ENCODE measurements at places on chromosomes 5 and 9.
A peak's percentile ranks its signal among the peaks of the same experiment; 100 is the strongest.

GRCh38 chr9:125110464-125110863 lies 32.9 kb downstream of the SCAI start:
- no peaks in the 10 kb centered on the region for H3K36me3 ChIP-seq
- no peak for DNase-seq
- no peak overlapping the region for H3K4me3 ChIP-seq
- no peaks in the 10 kb centered on the region for H3K4me1 ChIP-seq

GRCh38 chr9:126874546-126875314 lies 14.3 kb downstream of the ZBTB34 start:
- no peaks in the 10 kb centered on the region for H3K27me3 ChIP-seq
- no peak overlapping the region for H3K4me3 ChIP-seq
- no peak for DNase-seq
- no peak overlapping the region for H3K27ac ChIP-seq
- peaks cover 4% of the 10 kb centered on the region for H3K36me3 ChIP-seq
- no peaks in the 10 kb centered on the region for H3K4me1 ChIP-seq

DNA sequence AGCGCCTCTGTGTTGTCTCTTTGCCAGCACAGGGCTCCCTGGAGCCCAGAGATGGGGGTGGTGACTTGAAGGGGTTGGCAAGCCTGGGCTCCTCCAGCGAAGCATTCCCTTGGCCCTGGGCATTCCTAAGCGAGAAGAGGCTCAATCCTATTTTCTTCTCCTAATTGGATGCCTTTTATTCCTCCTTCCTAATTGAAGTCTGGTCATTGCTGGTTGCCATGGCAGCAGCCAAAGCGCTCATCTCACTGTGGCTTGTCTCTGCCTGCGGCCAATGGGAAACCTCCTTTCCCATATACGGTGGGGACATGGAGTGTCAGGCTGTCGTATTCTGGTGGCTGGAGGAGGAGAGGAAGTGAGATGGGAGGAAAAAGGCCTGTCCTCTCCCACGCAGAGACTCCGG lies 52.3 kb upstream of the RARS1 start:
- no peak overlapping the region for H3K4me3 ChIP-seq
- H3K4me1 ChIP-seq, result no peaks in the 10 kb centered on the region
- no peak for DNase-seq
- H3K27me3 ChIP-seq, result no peaks in the 10 kb centered on the region

- no peak within 1 kb of the TSS for H3K27ac ChIP-seq
- H3K4me3 ChIP-seq, result peak within 1 kb of the TSS; percentile 53
- no peak for DNase-seq
- peaks cover 16% of the 10 kb centered on the region for H3K27me3 ChIP-seq
- H3K36me3 ChIP-seq, result no peaks in the 10 kb centered on the region
Observed at GRCh38 chr5:177086654-177087397, at the start of gene FGFR4. Gene FGFR4 (plus strand): TSS chr5:177086915. CDS start chr5:177089603, 2,688 bp downstream.

DNA sequence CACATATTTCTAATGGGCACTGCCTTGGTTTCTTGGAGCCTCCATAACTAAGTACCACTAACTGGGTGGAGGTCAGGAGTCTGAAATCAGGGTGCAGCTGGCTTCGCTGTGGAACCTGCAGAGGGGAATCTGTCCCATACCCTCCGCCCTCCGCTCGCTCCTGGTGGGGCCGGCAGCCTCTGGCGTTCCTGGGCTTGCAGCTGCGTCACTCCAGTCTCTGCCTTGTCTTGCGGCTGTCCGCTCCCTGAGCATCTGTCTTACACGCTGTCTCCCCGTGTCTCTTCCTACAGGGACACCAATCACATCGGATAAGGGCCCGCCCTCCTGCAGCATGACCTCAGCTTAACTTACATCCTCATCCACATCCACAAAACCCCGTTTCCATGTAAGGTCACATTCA lies 45.4 kb downstream of the NTNG2 start:
- H3K27me3 ChIP-seq, result no peaks in the 10 kb centered on the region
- DNase-seq, result no peak
- no peaks in the 10 kb centered on the region for H3K36me3 ChIP-seq
- no peaks in the 10 kb centered on the region for H3K4me1 ChIP-seq
- no peak overlapping the region for H3K27ac ChIP-seq

GRCh38 chr5:1227667-1228066 lies 2.5 kb downstream of the SLC6A18 start:
- no peak for DNase-seq
- H3K4me3 ChIP-seq, result no peak overlapping the region
- no peak overlapping the region for H3K27ac ChIP-seq
- no peaks in the 10 kb centered on the region for H3K27me3 ChIP-seq
- H3K4me1 ChIP-seq, result no peaks in the 10 kb centered on the region
- H3K36me3 ChIP-seq, result no peaks in the 10 kb centered on the region

- no peaks in the 10 kb centered on the region for H3K4me1 ChIP-seq
- DNase-seq, result no peak
- no peak overlapping the region for H3K4me3 ChIP-seq
- no peak overlapping the region for H3K27ac ChIP-seq
- no peaks in the 10 kb centered on the region for H3K36me3 ChIP-seq
- H3K27me3 ChIP-seq, result no peaks in the 10 kb centered on the region
Observed at GRCh38 chr5:101643794-101644193, 652.3 kb downstream of the SLCO4C1 start.

- no peak overlapping the region for H3K27ac ChIP-seq
- H3K4me1 ChIP-seq, result peaks cover 8% of the 10 kb centered on the region
- no peak overlapping the region for H3K4me3 ChIP-seq
- no peaks in the 10 kb centered on the region for H3K27me3 ChIP-seq
- no peak for DNase-seq
- no peaks in the 10 kb centered on the region for H3K36me3 ChIP-seq
Observed at GRCh38 chr5:56023296-56023695, 28.5 kb upstream of the IL6ST start.

- no peaks in the 10 kb centered on the region for H3K4me1 ChIP-seq
- H3K27ac ChIP-seq, result no peak overlapping the region
- H3K36me3 ChIP-seq, result no peaks in the 10 kb centered on the region
- no peaks in the 10 kb centered on the region for H3K27me3 ChIP-seq
- DNase-seq, result no peak
Observed at GRCh38 chr5:128192368-128192767, 108.8 kb downstream of the SLC12A2 start.

- peaks cover 44% of the 10 kb centered on the region for H3K4me1 ChIP-seq
- DNase-seq, result no peak
- H3K27me3 ChIP-seq, result no peaks in the 10 kb centered on the region
- peaks cover 68% of the 10 kb centered on the region for H3K36me3 ChIP-seq
- H3K4me3 ChIP-seq, result no peak overlapping the region
Observed at GRCh38 chr9:33133186-33133585, 34.0 kb downstream of the B4GALT1 start.

- no peaks in the 10 kb centered on the region for H3K27me3 ChIP-seq
- H3K27ac ChIP-seq, result no peak overlapping the region
- no peaks in the 10 kb centered on the region for H3K36me3 ChIP-seq
- no peak for DNase-seq
- no peak overlapping the region for H3K4me3 ChIP-seq
Observed at GRCh38 chr5:107418071-107418470, 252.7 kb downstream of the EFNA5 start.

DNA sequence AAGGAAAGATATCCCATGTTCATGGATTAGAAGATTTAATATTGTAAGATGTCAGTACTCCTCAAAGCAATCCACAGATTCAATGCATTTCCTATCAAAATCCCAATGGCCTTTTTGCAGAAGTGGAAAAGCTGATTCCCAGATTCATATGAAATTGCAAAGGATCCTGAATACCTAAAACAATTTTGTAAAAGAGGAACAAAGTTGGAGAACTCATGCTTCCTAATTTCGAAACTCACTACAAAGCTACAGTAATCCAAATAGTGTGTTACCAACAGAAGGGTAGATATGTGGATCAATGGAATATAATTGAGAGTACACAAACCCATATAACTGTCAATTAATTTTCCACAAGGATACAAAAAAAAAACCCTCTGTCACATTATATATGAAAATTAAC lies 154.3 kb upstream of the ZNF618 start:
- H3K27ac ChIP-seq, result no peak overlapping the region
- no peak overlapping the region for H3K4me3 ChIP-seq
- no peaks in the 10 kb centered on the region for H3K4me1 ChIP-seq

DNA sequence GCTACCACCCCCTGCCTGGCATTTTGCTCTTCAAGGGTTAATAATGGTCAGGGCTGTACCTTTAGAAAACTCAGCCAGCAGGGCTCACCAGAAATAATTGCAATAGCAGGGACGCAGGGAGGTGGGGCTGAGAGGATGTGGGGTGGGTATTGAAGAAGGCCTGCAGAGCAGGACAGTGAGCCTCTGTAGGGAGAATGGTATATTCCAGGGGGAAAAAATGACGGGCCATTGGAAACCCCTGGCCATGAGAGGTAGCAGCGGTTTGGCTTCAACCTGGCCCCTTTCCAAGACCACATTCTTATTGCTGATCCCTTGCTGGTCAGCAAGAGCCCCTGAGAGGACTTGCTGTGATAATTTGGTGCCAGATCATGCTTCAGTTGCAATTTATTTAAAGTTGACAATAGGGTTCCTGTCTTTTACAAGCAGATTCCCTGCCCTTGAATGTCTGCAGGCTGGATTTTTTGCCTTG lies 36.7 kb upstream of the CTNNA1 start:
- no peak overlapping the region for H3K27ac ChIP-seq
- DNase-seq, result no peak
- no peaks in the 10 kb centered on the region for H3K27me3 ChIP-seq
- no peak overlapping the region for H3K4me3 ChIP-seq

DNA sequence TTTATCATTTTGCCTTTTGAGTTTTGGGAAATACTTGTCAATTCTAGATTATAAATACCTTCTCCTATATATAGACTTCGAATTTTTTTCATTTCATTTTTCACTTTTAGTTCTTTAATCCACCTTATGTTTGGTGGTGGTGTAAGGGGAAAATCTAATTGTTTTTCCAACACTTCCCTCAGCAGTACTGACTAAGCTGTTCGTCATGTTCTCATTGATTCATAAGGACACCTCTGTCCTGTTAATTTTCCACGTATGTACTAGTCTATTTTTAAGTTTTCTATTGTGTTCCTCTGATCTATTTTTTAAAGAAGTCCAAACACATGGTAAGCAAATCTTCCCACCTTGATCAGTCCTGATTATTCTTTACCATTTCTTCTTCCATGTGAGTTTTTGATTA lies 254.2 kb downstream of the SYK start:
- no peak overlapping the region for H3K27ac ChIP-seq
- H3K36me3 ChIP-seq, result no peaks in the 10 kb centered on the region
- no peaks in the 10 kb centered on the region for H3K27me3 ChIP-seq
- DNase-seq, result no peak
- no peak overlapping the region for H3K4me3 ChIP-seq

DNA sequence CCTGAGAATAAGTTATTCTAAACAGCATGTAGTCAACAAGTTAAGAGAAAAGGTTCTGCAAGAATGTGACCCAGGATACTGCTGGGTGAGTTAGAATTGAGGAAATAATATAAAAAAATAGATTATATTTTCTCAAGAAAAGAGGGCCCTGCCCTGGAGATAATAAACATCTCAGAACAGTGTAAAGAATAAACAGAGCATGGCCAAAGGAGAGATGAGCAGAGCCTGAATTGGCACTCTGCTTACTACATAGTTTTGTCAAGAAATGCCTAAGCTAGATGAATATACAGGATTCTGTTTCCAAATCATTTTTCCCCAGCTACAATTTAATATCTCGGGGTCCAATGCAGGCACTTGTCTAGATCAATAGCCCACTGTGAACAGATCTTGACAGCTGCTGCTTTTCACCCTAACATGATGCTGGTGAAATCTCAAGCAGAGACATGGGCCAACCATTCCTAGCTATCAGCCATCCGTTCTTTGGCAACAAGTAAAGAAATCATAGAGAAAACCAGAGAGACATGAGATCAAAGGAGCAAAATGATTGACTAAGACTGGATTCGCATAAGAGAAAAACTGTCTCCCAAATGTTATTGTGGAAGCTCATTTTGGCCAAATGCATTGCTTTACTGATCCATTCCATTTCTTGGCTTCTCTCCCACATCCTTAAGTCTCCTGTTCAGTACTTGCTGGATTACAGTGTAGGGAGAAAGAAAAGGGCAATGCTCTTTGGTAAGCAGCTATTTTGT lies 173.2 kb downstream of the PRELID2 start:
- H3K27ac ChIP-seq, result no peak overlapping the region
- no peak overlapping the region for H3K4me3 ChIP-seq
- H3K36me3 ChIP-seq, result peaks cover 3% of the 10 kb centered on the region
- no peaks in the 10 kb centered on the region for H3K27me3 ChIP-seq

DNA sequence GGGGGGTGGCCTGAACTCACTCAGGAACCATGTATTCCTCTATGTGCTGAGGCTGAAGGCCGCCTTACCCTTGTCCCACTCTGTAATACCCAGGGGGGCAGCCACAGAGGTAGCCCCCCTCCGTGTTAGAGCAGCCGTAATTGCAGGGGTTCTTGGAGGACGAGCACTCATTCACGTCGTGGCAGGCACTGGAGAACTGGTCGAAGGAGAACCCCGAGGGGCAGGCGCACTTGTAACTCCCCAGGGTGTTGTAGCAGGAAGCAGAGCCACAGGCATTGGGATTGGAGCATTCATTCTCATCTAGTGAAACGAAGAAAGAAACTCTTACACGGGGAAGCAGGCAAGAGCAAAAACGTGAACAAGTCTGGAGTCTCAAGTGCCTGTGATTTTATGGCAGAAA lies 179.8 kb downstream of the SLC12A2 start:
- no peak overlapping the region for H3K27ac ChIP-seq
- no peak overlapping the region for H3K4me3 ChIP-seq
- no peaks in the 10 kb centered on the region for H3K4me1 ChIP-seq
- H3K36me3 ChIP-seq, result no peaks in the 10 kb centered on the region
- no peak for DNase-seq
- H3K27me3 ChIP-seq, result no peaks in the 10 kb centered on the region

DNA sequence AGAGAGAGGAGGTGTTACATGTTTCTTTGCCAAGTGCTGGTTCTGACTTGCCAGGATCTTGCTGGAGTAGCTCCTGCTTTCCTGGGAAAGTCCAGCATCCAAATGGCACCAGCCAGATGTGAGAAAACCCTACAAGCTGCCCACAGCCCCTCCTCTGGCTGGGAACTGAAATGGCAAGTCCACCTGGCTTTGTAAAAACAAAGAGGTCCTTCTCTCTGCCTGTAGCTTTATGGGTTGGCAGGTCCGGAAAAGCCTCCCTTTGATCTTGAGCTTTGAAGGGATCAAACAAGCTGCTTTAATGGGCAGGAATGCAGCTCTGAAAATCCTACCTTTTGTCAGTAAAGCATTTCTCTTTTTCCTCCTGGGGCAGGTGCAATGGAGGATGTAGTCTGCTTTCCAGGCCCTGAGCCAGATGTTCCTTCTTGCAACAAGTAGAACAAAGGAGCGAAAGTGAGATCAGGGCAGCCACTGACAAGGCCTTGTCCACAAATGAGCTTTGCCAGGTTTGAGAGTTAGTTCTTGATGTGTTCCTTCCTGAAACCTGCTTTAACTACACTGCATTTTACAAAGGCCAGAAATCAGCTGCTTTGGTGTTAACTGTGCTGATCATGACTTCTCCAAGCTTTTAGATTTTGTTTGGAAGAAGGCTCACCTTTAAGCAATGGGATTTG lies 456.7 kb downstream of the ZNF608 start:
- H3K27ac ChIP-seq, result no peak overlapping the region
- H3K36me3 ChIP-seq, result no peaks in the 10 kb centered on the region
- H3K4me3 ChIP-seq, result no peak overlapping the region
- no peaks in the 10 kb centered on the region for H3K4me1 ChIP-seq

Measured in ascending aorta (tissue), 2 donors.